ENCODE measurements at places on chromosomes 2 and 18. TPM values are rescaled to one million over a fixed set of nuclear protein-coding genes. Genes with fewer than 3 reads are reported as not detected.

ALKAL2 gene
- not detected for total RNA-seq

SCYGR5 gene
- total RNA-seq: not detected

KLHL29 gene
- total RNA-seq: 0.21 TPM

CPSF3 gene
- total RNA-seq: 84.4 TPM

RAX gene
- total RNA-seq: not detected

IFIH1 gene
- total RNA-seq: 15.8 TPM

MLPH gene
- not detected for total RNA-seq

SLC38A11 gene
- total RNA-seq: not detected

TGFA gene
- 0.11 TPM for total RNA-seq

RNU2-63P gene
- total RNA-seq: 29.3 TPM

MYO7B gene
- 0.17 TPM for total RNA-seq

MYL1 gene
- not detected for total RNA-seq

EMILIN1 gene
- 0.48 TPM for total RNA-seq

EML6 gene
- total RNA-seq: 1.7 TPM

FAM228B gene
- total RNA-seq: 4.2 TPM

CBLN2 gene
- total RNA-seq: not detected

LBX2 gene
- 0.36 TPM for total RNA-seq

SNRPD1 gene
- total RNA-seq: 165 TPM

SLC9A2 gene
- not detected for total RNA-seq

EGR4 gene
- total RNA-seq: 0.48 TPM

GKN1 gene
- not detected for total RNA-seq

ZRANB3 gene
- total RNA-seq: 10.7 TPM

CHRND gene
- total RNA-seq: not detected

NAT8 gene
- not detected for total RNA-seq

ELOA2 gene
- not detected for total RNA-seq

MYO1B gene
- total RNA-seq: 12.1 TPM

IL36G gene
- not detected for total RNA-seq

OSBPL6 gene
- total RNA-seq: 2.7 TPM

SERPINB3 gene
- not detected for total RNA-seq

PROKR1 gene
- 0.13 TPM for total RNA-seq

LGALSL gene
- total RNA-seq: 0.76 TPM

ALPI gene
- total RNA-seq: not detected

BMP10 gene
- total RNA-seq: not detected

TUBA3E gene
- not detected for total RNA-seq

ITGA4 gene
- 127 TPM for total RNA-seq

RFTN2 gene
- not detected for total RNA-seq
